ENCODE measurements at places on chromosomes 6 and 20. TPM values are rescaled to one million over a fixed set of nuclear protein-coding genes. Genes with fewer than 3 reads are reported as not detected.

- no peak for DNase-seq
Measured at GRCh38 chr6:68235326-68235784, 399.7 kb upstream of the ADGRB3 start.

- no peak for DNase-seq
Measured at GRCh38 chr6:28768187-28768913, 155.4 kb downstream of the TRIM27 start.

NKX2-4 gene
- not detected for total RNA-seq

GRCh38 chr6:35970181-35970580, 49.3 kb upstream of the SRPK1 start:
- no peak for DNase-seq

ADAM33 gene
- 0.48 TPM for total RNA-seq

PRKN gene
- 1.2 TPM for total RNA-seq

DNA sequence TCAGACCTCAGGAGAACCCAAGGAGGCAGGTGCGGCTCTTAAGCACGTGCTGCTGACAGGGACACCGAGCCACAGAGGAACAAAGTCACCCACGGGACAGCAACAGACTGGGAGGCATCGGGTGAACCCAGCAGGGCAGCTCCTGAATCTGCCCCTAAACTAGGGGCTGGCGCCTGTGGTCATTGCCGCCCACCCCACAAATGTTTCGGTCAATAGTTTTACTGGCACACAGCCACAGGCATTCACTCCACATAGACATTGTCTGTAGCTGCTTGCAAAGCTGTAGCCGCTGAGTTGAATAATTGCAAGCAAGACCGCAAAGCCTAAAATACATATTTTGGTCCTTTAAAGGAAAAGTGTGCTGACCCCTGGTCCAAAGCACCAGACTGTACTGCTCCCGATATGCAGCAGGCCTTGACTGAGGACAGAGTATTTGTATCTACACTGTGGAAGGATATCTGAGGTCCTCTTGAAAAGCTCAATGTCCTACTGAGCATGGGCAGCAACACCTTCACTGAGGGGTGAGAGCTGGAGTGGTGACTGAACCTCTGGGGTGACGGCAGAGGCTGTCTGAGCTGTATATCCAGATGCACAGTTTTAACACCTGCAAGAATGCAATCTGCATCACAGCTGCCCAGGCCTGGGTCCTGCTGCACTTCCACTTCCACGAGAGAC, 310.3 kb downstream of the THBS2 start:
- DNase-seq: no peak

DNA sequence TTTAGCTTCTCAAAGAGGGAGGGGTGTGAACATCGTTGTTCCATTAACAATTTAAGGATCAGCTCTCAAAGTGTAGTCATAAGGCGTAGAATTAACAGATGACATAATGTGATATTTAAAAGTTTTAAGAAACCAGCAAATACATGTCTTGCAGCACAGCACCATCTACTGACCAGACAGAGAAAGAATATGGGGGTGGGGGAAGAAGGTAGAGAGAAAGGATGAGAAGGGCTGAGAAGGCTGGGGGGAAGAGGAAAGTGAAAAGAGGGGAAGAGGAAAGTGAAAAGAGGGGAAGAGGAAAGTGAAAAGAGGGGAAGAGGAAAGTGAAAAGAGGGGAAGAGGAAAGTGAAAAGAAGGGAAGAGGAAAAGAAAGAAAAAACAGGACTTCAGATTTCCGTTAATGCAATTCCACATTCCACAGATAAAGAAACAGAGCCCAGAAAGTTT, 80.9 kb downstream of the HAO1 start:
- DNase-seq: no peak

GRCh38 chr20:58722877-58723627, 30.5 kb downstream of the NPEPL1 start:
- peak; percentile 28 for DNase-seq

GRCh38 chr6:141261672-141262060, 871.1 kb upstream of the GJE1 start:
- DNase-seq: no peak

LTB gene
- total RNA-seq: 1.7 TPM

ZNF391 gene
- 0.10 TPM for total RNA-seq

TGM2 gene
- 193 TPM for total RNA-seq

FAM184A gene
- 3.8 TPM for total RNA-seq

ADTRP gene
- total RNA-seq: 0.25 TPM

- DNase-seq: no peak
Measured at GRCh38 chr6:167643716-167644115, 183.0 kb upstream of the AFDN start.

- no peak for DNase-seq
Measured at GRCh38 chr6:85669735-85670194, 27.1 kb upstream of the SYNCRIP start.

PSMF1 gene
- total RNA-seq: 99.7 TPM
